ENCODE measurements at places on chromosomes 11 and 22. TPM values are rescaled to one million over a fixed set of nuclear protein-coding genes. Genes with fewer than 3 reads are reported as not detected.

GRCh38 chr11:122883646-122883979 is 1.1 kb downstream of the JHY start:
- no peak for ATAC-seq

DNA sequence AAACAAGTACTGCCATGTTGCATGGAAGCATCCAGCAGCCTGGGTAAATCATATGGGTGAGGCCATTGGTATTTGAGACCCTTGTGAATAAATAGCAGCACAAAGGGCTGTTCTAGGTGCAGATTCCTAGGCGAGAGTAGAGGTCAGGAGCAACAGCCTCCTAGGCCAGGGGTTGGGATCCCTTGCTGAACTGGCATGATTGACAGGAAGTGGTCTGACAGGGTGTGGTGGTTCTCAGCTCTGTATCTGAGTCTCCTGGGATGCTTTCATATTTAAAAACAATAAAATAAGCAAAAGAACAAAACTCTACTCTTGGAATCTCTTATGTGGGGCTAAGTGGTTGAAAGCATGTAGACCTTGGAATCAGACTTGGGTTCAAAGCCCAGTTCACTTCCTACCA is 35.8 kb downstream of the INSC start:
- no peak for ATAC-seq

DNA sequence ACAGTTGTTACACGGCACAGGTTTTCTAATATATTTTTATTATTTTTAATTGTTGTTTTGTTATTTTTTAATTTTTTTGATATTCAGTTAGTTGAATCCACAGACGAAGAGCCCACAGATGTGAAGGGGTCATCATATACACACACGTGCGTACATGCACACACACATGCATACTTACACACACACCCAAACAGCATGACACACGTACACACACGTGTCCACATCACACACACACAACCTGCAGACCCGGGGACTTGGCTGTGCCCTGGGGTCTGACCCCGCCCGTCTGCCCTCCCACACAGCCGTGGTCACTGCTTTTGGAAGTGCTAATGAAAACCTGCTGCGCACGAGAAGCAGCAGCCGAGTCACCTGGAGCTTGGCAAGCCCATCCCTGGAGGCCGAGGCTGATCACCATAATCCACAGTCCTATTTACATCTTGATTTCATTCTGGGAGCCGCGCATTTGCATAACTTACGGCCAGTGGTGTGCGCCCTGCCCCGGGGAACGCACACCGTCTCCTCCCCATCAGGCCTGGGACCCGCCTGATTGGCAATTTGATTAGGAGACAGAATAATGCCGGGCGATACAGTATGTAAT is 110.3 kb downstream of the BRD1 start:
- ATAC-seq: no peak

OTOG gene
- not detected for total RNA-seq
